ENCODE measurements at places on chromosomes 7 and 10.
A peak's percentile ranks its signal among the peaks of the same experiment; 100 is the strongest.

DNA sequence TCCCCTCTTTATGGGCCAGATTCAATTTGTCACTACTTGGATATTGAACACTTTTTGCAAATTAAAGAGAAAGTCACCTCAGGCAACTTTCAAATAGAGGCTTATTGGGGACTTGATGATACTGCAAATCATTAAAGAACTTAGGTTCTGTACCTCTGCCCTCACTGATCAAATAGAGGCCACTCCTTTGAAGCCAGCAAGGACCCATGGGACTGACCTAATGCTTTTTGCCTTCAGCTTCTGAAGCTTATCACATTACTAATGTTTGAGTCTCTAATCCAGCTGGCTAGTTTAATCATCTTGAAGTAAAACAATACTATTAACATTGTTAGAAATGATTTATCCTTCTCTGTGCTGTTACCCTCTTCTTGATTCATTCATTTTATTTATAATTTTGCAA is 93.0 kb upstream of the ZNF800 start:
- DNase-seq, result no peak

DNA sequence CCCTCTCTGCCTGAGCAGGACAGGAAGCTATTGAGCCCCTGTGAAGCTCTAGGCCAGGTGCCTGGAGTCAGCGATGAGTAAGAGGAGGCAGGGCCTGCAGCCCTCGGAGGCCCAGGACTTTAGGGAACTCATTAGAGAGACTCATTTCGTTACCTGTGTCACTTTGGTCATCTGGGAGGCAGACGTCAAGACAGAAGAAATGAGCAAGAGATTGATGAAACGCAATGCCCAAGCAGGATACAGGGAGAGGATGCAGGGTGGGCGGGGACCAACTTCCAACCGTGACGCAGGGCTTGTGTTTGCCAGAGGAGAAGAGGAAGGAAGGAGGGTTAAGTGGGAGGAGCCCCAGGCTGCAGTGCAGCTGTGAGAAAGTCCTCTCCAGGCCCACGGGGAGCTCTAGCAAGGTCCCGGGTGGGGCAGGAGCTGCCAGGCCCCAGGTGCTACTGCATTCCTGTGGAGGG is 26.4 kb upstream of the GNA12 start:
- peak; percentile 44 for DNase-seq

DNA sequence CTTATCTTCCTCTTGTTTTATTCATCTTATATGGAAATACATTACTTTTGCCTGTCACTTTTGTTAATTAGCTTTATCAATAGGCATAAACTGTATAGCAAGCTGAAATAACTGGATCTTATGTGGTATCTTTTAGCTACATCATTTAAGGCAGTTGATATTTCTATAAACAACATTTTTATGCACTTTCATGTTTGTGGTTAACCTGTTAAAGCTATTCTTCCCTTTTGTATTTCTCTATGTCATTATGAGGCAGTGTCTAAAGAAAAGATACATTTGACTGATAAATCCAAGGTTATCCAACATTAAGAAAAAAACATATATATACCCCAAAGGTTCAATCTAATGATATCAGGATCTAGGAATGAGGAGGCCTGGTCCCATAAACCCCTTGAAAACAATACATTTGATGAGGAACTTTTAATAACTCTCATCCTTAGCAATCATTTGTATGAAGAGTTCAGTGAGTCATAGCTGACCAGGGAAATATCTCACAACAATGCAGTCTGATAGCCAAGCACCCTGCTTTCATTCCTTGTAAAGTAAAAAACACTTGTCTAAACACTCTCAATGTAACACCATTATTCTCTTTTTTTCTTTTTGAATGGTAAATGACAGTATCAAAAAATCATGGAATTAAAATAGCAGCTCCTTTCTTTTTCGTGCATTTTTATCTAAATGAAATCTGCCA is 300.9 kb downstream of the NEBL start:
- peak; percentile 1 for DNase-seq

DNA sequence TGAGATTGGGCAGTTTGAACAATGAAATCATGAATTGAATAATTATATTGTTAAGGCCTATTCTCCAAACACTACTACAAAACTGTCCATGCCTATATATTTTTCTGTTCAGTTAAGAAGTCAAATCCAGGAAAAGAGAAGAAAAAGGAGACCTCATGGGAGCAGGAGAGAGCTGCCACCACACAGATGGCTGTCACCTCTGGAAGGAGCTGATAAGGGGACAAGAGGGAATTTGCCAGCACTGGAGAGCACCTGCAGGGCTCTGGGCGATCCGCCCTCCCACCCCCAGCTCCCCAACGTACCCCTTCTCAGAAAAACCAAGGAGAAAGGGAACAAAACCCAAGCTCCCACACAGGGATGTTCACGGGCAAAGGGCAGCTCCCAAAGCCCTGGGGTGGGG is 227.8 kb downstream of the TNS3 start:
- DNase-seq, result no peak

- DNase-seq, result no peak
Measured at GRCh38 chr7:85695533-85695932, 508.7 kb upstream of the SEMA3D start.

DNA sequence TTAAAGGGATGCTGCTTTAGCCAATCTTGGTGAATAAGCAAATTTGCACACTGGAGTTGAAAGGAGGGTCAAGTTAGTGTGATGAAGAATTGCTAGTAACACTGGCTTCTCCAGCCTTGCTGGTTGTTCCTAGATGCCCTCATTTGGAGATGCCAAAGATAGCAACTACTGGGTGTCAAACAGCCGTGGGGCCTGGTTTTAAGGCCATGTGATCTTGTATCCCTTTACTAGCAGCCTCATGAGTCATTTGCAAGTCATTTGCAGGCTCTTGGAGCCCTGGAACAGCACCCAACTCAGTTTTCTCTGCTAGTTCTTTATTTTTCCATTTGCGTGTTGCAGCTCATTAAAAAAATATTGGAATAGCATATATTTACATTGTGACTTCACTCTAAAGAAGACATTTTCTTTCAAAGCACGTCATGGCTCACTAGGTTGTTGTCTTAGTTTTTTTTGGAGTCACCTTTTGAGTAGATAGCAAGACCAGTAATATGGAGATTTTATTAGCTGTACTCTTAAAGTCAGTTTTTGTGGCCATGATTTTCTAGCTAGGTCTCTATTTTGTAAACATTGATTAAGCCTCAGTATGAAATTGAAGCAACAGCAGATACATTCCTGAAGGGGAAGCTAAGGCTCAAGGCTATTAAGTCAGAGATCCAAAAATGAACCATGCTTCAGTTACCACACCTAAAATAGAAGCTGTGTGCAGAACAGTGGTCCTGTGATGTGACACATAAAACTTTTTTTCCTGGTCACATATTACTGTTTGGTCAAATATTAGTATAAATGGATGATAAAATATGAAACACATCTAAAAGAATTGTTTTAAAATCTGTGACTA is 1.3 kb downstream of the LSMEM1 start:
- peak; percentile 42 for DNase-seq

DNA sequence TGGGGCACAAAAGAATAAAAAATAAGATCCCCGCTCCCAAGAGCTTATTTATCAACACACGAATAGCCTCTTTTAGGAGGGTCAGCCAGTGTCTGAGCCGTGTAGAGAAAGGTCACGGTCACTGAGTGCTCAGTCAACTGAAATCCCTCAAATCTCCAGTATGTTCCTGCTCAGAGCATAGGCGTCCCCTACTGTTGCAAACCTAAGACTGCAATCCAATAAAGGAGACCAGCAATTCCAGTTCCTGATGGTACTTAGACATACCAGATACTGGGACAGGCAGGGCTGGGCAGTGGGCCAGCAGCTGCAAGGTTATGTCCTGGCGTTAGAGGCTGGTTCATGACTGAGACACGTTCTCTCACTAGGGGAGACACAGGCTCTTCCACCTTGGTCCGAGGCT is 93.6 kb downstream of the CACNB2 start:
- no peak for DNase-seq

DNA sequence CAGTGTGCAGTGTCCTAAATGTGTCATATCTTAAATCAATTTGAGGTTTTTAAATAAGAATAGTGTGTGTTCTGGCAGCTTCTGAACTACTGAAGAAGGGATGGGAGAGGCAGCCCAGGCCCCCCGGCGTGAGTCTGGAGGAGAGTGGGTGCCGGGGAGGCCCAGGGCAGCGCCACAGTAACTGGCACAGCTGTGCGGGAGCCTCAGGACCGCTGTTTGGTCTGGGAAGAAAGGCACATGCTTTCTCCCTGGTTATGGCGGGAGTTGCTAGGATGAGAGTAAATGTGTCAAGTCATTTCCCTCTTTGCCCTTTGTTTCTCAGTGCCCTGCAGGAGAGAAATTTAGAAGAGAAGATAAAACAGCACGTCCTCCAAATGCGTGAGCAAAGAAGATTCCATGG is 31.9 kb upstream of the PWWP2B start:
- no peak for DNase-seq

- DNase-seq, result no peak
Measured at GRCh38 chr10:122162671-122163173, 108.4 kb upstream of the BTBD16 start.

- DNase-seq, result no peak
Measured at GRCh38 chr7:87414794-87415188, 60.7 kb downstream of the ABCB4 start.

DNA sequence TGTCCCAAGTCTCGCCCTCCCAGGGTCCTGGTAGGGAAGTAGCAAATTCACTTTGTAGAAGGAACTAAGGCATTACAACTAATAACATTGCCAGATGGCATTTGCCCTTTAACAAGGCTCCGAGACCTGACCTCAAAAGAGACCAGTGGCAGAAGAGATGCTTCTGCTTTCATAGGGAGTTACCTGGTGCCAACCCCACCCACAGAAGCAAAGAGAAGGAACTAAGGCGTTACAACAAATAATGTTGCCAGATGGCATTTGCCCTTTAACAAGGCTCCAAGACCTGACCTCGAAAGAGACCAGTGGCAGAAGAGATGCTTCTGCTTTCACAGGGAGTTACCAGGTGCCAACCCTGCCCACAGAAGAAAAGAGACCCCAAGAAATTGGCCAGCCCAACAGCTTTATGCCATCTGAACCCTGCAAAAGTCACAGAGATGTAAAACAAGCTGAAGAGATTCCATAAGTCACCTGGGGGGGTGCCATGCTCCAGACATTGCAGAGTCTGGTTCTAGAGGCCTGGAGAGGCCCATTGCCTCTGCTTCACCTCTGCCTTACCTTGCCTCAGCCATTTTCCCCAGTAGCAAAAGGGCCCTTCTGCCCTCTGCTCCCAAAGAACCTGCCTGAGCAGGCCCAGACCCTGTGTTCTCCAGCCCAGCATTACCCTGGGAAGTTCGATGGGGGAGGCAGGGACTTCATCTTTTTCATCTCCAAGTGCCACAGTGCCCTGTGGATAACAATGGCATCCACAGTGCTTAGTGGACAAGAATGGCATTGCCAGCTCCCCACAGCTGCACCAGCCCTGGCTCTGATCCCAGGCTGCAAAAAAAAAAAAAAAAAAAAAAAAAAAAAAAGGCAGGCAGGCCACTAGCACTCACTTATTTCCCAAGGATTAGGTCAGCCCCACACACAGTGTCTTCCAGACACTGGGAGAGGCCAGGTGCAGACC is 179.5 kb upstream of the PLXNA4 start:
- DNase-seq, result no peak

- DNase-seq, result no peak
Measured at GRCh38 chr10:116668446-116668845, 47.7 kb downstream of the PNLIPRP2 start.

- peak; percentile 40 for DNase-seq
Measured at GRCh38 chr10:75972491-75973276, 541.3 kb downstream of the LRMDA start.

GRCh38 chr7:101518336-101518735 is 110.8 kb downstream of the MYL10 start:
- peak; percentile 3 for DNase-seq

- peak; percentile 87 for DNase-seq
Measured at GRCh38 chr10:109205929-109206585, 717.3 kb downstream of the XPNPEP1 start.

DNA sequence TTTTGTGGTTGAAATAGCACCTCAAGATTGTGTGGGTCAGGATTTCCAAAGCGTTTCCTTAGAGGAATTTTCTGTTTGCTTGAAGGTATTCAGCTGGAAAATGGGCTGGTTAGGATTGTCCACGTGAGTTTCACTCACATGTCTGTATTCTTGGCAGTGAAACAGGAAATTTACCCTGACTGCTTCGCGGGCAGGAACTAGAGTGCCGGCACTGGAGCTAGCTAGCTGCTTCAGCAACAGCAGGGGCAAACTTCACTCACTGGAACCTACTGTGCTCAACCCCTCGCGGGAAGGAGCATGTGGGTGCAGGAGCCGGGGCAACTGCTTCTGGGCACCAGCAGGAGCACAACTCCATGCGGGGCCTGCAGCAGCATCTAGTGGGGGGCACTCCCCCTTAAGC is 38.0 kb upstream of the RTKN2 start:
- no peak for DNase-seq

DNA sequence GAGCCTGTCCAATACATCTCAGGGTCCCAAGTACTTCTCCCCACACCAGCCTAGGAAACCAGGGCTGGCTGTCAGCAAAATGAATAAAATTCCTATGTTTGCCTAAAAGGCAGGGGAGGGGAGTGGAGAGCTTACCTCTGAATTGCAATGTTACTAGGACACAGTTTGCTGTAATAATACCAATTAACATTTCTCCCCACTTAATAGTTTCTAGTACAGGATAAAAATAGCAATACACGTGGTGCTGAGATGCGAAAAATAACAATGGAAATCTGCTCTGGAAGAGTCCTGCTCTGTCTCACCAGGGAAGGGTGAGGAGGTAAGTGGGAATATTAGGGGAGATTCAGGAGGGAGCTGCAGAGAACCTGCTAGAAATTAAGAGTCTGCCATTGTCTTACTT is 112.3 kb downstream of the PLXNA4 start:
- DNase-seq, result no peak

DNA sequence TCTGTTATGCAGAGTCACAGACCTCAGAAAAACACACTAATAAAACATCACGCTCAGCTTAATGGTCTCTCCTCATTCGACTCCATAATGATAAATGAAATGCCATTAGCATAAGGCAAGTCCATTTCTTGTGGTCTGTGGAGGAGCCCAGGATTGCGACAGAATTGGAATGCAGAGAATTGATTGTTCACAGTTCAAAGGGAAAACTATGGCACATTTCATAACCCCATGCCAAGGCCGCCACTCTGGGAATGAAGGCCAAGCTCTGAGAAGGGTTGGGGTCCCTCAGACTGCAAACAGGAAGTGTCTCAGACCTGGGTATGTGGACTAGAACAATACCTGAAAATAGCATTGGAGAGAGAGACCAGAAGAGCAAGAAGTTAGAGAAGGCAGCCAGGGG is 398.9 kb downstream of the ADRA2A start:
- DNase-seq, result peak; percentile 16

GRCh38 chr10:49319206-49319605 is 20.2 kb downstream of the C10orf71 start:
- DNase-seq, result no peak

DNA sequence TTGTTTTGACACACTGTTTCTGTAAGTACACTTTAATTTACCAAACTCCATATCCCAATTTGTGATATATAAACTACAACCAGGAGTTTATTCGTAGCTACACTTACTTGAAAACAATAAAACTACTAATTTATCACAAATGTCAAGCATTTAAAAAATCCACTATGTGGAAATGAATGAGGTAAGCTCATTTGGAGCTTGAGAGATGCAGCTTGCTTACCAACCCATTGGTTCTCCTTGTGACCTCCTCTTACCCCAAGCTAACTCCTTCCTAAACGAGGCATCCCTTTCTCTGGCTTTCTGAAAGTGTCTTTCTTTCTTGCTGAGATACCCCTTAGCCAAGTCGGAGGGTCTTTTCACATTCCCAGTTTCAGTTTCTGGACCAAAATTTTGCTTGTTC is 2.5 kb downstream of the OR6V1 start:
- no peak for DNase-seq
